ENCODE measurements at places on chromosomes 1 and 21.

DNA sequence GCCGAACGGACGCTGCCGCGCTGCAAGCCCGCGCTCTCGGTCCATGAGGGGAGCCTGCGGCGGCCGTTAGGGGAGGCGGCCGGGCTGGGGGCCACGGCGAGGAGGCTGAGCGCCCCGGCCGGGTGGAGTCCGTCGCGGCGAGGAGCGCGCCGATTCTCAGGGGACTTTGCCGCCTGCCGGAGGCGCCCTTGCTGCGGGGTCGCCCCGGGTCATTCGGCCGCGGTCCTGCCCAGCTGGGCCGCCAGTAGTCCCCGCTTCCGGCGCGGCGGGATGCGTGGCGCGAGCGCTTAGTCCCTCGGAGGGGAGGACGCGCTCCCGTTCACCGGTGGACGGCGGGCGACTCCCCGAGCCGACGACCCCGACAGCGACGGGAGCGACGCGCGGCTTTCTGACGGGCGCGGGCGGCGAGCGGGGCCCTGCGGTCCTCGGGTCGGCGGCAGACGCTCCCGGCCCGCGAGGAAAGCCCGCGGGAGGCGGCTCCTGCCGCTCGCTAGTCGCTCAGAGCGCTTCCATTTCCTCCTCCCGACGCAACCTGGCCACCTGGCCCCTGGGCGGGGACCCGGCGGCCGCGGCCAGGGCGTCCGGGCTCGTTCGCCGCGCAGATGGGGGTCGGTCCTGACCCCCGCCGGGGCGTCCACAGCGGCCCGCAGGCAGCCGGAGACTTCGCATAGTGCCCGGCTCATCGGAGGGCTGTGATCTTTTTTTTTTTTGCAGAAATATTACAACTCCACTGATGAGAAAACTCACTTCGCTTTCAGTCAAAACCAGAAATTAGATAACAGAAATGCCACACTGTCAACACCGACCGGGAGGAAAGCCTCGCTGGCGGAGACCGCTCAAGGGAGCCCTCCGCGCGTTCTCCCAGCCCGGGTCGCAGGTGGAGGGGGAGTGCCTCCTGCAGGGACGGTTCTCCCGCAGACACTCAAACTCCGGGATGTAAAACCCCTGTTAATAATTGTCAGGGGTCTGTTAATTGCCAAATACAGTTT is 641 bp upstream of the ZBTB21 start:
- no peak for DNase-seq

DNA sequence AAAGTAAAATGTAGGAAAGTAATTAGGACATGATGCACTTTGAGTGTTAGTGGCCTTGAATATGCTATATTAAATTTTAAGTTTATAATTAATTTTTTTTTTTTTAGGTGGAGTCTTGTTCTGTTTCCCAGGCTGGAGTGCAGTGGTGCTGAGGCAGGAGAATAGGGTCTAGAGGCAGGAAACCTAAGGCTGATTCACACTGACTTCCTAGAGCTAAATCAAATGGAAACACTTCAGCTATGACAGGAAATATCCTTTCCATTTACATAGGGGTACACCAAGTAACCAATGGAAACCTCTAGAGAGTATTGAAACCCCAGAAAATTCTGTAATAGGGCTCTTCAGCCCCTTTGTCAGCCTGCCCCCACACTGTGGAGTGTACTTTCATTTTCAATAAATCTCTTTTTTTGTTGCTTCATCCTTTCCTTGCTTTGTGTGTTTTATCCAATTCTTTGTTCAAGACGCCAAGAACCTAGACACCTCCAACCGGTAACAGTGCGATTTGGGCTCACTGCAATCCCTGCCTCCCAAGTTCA is 17.9 kb upstream of the THRAP3 start:
- DNase-seq: no peak

- DNase-seq: no peak
These were observed 10.0 kb upstream of the RYR2 start for GRCh38 chr1:237032029-237032428.

GRCh38 chr1:154479764-154480421 is 22.1 kb upstream of the TDRD10 start:
- no peak for DNase-seq

DNA sequence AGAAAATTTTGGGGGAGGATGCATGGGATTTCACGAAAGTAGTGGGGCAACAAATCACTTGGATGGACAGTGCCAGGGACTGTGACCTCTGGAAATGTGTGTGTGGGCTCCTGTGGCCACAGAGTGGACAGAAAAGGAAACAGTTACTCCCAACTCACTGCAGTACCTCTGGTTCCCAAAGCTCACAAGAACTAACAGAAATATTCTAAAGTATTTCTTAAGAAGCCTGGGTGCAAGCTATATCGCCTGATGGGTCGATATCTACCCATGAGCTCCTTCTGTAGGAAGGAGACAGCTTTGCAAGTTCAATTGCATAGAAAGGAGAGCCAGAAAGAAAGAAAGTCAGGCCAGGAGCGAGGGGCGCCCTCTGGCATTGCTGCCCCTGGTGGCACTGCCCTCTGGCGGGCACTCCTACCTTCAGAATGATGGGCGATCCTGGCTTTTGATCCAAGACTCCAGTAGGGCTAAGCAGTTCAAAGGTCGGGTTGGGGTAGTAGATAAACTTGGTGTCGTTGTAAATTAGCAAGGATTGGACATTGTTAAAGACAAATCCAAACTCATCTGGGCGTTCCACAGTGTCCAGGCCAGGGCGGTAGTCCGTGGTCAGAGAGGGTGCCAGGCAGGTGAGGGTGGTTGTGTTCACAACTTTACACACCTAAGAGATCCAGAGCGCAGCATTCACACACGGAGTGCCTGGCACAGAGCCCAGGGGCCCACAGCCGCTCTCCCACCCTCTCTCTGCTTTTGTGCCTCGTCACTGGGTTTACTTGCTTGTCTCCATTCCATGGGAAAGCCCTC is 134.7 kb upstream of the CD34 start:
- DNase-seq: no peak

DNA sequence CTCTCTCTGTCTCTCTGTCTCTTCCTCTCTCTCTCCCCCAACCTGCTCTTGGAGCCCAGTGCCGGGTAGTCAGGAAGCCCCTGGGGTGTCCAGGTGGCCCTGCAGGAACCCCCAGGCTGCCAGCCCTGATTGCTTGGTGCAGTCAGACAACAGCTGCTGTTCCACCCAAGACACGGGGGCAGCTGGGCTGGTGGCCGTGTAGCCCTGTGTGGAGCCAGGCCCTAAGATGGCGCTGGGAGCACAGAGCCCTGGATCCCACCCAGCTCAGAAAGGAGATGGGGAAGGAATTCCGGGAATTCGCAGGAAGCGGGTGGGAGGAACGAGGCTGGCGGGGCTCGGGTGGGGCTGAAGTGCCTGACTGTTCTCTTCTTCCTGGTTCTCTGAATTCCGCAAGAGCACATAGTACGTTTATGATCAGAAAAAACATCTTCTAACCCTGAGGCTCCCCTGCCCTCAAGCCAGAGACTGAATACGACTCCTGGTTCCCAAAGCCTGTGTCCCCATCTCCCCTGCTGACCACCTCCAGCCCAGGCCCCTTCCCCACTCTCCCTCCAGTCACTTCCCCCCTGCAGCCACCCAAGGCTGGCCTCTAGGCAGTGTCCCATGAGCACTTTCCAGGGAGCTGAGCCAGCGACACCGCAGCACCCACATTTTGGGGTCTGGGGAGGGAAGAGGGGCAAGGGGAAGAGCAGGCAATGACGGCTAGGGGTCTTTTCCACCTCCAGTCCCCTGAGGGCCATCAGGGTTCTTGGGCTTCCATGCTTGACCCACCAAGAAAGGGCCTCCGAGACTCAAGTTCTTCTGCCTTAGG is 55.0 kb downstream of the WNT9A start:
- DNase-seq: peak; percentile 5

- peak; percentile 29 for DNase-seq
These were observed 141.4 kb upstream of the ARHGEF16 start for GRCh38 chr1:3312898-3313575.

GRCh38 chr1:22915231-22915630 is 57.4 kb downstream of the LACTBL1 start:
- DNase-seq: no peak

DNA sequence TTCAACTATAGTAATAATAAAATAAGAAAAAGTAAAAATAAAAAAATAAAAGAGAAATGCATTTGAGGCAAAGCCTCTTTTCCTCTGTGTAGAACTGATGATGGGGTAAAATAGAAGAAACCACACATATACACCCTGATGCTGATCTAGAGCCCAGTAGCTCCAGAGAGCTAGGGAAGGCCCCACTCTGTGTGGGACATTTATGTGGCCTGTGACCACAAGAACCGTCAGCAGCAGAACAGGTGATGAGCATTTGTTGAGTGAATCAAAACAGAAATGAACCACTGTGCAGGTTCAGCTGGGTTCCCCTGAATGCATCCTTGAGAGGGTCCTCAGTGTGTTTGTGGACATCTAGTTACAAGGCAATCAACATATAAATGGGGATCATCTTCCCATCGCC is 221.8 kb upstream of the HOOK1 start:
- no peak for DNase-seq

DNA sequence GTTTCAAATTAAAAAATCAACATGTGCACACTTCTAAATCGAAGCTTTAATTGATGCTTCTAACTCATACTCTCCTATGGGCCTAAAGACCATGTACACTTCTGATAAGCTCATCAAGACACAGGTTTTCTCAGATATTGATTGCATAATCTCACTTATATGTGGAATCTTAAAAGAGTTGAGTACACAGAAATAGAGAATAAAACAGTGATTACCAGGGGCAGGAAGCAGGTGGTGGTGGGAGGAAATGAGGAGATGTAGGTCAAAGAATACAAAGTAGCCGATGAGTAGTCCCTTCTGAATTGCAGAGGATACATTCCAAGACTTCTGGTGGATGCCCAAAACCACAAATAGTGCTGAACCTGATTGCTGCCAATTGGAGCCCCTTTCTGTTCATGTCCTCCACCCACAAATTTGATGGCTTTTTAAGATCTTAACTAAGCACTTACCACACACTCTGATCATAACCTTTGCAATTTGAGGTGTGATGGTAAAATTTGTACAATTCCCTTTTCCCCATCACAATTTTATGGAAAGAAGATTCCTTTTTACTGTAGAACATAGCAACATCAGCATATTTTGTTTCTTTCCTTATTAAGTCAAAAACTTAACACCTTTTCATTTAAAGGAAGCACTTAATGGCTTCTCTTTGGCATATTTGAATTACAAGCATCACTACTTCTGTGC is 3.3 kb upstream of the CD1B start:
- no peak for DNase-seq

- DNase-seq: no peak
These were observed 38.3 kb downstream of the CAMSAP2 start for GRCh38 chr1:200776949-200777348.

GRCh38 chr1:85297855-85298629 is 21.6 kb upstream of the BCL10 start:
- DNase-seq: peak; percentile 23

DNA sequence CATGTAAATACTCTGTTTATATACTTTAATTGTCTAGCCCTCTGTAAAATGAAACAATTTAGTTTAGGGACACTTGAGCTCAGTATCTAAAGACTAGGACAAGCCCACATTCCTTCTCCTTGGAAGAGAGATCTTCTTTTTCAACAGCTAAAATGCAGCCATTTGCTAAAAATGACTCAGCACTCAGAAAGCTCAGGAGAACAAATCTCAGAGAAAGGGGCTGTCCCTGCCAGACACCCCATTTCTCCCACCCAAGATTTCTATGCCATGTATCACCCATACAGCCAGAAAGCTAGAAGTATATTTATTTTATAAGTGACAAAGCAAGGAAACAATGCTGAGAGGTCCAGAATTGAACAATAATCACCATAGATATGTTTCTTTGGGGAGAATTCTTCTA is 23.2 kb upstream of the PRDX6 start:
- DNase-seq: no peak

DNA sequence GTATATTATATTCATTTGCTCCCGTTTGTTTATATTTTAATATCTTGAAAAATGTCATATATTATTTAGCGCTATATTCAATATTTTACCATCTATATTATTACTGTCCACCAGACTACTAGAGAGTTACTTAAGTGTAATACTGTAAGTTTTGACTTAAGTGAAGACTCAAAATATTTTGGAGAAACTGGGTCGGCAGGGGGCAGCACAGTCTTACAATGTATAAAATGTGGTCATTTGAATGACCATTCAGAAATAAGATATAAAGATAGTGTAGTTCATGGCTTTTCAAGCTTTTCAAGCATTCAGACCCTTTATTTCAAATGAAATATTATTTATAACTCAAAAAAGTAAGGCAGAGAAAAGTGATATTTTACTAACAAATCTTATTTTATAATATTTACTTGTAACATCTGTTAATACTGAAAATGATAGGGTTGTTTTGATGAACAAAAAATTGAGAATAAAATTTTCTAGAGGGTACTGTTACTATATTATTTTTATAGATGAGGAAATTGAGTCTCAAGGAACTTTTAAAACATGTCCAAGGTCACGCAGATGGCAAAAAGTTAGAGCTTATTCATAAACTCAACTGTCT is 89.0 kb upstream of the SERTAD4 start:
- DNase-seq: no peak

DNA sequence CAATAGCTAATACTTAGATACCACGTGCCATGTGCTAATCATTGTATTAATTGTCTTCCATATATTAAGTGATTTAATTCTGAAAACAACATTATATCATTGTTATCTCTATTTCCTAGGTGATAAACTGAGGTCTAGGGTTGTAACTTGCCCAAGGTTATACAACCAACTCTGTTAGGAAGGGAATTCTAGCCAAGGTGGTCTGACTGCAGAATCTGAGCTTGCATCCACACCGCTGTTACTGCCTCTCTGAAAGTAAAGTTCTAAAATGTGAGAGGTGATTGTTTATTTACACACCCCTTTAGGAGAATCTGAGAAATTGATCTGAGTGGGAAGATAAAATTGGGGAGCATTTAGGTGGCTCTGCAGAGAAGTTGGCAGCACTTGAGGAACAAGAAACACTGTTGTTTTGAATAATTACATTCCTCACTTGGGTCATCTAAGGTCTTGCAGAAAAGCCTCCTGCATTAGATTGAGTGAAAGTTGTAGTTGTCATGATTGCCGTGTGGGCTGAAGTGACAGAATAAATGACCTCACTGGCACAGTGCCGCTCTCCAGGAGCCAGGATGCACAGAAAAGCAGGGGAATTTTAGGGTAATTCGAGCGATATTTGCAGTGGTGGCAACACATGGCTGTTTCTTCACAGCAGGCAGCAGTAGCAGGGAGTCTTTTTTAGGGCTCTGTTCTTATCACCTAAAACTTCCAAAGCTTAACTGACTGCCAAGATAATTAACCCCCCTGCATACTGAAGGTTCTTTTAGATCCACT is 121.7 kb downstream of the ADGRL4 start:
- DNase-seq: no peak

DNA sequence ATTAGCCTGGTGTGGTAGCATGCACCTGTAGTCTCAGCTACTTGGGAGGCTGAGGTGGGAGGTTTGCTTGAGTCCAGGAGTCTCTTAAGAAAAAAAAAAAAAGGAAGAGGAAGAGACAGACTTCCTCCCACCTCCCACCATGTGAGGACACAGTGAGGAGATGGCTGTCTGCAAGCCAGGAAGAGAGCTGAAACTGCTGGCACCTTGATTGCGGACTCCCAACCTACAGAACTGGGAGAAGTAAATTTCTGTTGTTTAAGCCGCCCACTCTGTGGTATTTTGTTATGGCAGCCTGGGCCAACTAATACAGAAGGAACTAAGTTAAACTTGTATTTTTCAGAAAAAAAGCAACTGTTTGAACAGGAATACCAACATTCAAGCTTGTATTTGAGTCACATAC is 21.7 kb downstream of the DOP1B start:
- DNase-seq: no peak
